Thymus (tissue), 14 donors: ENCODE measurements at places on chromosomes 1 and 21.

GRCh38 chr1:23960291-23961020, 828 bp downstream of the PNRC2 start:
- no peak for DNase-seq

DNA sequence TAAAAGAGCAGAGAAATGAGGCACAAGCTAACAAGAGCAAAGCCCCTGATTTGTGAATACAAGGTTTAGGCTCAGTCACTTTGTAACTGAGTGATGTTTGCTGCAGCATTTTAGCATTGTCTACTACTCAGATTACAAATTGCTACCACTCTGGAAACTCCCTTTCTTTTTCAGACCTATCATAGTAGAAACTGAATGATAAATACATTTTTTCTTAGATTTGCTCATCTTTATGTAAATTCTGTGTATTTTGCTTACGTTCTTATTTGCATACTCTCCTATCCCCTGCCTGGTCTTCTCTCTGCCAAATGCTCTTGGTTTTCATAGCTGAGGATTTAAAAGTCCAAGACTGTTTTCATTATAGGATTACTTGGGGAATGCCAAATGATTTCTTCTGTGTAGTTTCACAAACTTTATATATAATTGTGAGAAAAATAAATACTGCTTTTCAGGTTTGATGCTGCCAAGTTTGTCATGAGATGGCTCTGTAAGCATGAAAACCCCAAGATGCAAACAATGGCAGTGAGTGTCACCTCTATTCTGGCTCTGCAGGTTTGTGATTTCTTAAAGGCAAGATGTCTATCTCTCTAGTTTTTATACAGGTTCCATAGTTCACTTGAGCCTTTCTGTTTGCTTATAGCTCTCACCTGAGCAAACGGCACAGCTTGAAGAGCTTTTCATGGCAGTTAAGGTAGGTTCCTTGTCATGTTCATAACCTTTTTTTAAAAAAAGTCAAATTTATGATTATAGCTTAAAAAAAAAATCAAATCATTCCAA, 24.7 kb downstream of the ZYG11A start:
- DNase-seq, result no peak

DNA sequence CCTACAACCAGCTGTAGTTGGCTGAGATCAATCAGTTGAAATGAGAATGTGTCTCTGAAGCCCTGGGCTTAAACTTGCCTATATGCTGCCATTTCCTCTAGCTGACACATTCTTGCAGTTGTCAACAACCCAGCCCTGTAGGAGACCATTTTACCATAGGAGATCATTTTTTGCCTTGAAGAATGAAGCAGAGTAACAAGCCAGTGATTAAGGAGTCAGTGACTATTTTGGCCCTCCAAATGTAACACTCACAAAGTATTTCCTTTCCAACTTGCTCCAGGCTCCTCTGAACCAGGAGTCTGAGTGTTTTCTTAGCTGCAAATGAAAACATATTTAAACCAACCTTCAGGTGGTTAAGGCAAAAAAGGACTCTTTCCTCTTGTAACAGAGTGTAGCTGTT, 183.5 kb downstream of the ZZZ3 start:
- no peak for DNase-seq

DNA sequence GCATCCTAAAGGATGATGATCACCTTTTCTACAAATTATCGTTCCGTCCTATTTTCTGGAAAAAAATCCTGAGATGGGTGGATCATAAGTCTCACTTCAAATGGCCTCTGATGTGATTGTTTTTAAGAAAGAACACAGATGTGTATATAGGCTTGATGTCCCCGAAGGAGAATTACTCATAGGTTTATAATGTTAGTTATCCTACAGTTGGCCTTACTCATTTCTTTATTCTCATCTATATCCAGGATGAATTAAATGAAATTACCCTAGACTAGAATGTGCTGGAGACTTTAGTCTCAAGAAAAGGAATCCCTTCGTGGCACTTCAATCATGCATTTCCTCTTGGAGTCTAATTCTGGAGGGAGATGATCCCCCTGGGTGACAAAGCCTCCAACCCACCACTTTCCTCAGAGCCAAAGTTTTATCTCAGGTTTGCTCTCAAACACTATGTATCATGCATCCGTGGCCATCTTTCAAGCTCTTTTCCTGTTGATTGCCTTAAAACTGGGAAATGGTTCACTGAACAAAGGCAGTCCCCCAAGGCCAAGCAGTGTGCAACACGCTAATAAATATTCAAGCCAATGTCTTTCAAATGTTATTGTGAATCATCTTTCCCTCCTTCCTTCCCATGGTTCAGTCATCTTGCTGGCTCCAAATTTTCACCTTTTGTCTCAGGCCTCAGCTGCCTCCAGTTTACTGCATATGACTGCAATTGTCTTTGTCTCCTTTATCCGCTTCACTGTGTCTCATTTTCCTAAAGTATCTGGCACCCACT, 32.5 kb upstream of the SMYD2 start:
- no peak for DNase-seq

- DNase-seq, result no peak
These were observed 78.0 kb downstream of the USP1 start for GRCh38 chr1:62514746-62515423.

- DNase-seq, result no peak
These were observed 218.0 kb downstream of the ZP4 start for GRCh38 chr1:237672748-237673147.

DNA sequence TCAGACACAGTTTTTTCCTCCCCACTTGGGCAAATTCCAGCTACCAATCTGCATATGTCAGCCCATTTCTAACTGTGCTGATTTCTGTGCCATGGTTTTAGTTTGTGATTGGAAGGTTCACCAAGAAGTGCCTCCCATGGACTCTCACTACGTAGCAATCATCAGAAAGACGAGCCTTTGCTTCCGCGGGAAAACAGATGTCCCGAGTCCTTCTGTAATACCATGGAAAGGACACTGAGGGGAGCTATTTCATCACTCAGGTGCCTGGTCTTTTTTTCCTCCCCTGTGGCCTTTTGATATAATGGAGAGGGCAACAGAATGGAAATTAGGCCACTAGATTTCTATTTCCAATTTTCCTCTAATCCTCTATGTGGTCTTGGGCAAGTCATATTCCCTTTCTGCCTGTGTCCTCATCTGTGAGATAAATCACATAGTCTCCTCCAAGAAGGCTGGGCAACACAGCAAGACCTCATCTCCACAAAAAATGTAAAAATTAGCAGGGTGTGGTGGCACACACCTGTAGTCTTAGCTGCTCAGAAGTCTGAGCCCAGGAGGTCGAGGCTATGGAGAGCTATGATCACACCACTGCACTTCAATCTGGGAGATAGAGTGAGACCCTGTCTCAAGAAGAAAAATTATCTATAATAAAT, 24.8 kb downstream of the LEMD1 start:
- DNase-seq, result no peak

DNA sequence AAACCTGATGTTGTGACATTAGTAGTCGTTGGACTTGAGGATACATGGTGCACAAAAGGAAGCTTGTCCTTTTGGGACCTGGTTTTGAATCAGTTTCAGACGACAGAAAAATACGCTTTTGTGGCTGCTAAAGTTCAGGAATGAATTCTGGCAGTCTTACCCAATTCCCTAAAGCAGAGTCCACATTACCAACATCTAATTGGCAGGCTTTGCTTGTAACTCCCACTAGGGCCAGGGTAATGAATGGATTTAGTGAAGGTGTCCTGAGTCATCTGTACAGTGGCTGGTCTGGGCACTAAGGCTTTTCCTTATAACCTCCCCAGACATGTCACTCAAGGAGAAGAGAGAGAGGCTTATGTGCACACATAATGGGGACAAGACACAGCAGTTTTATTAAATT, 66.2 kb upstream of the RNPC3 start:
- DNase-seq, result no peak

- DNase-seq, result no peak
These were observed 4.1 kb downstream of the GRHL3 start for GRCh38 chr1:24323281-24323680.

DNA sequence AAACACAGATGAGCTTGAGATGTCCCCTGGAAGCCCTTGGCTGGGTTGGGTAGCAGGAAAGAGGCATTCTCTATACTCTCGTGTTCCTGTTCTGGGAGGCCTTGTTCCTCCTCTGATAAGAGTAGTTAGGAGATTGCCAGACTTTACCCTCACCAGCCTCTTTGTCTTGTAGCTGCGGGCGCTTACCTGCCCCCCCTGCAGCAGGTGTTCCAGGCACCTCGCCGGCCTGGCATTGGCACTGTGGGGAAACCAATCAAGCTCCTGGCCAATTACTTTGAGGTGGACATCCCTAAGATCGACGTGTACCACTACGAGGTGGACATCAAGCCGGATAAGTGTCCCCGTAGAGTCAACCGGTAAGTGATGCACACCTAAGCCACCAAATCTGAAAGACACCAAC, 5.2 kb downstream of the AGO1 start:
- no peak for DNase-seq

- no peak for DNase-seq
These were observed 252.5 kb upstream of the C1orf105 start for GRCh38 chr1:172167796-172168596.

DNA sequence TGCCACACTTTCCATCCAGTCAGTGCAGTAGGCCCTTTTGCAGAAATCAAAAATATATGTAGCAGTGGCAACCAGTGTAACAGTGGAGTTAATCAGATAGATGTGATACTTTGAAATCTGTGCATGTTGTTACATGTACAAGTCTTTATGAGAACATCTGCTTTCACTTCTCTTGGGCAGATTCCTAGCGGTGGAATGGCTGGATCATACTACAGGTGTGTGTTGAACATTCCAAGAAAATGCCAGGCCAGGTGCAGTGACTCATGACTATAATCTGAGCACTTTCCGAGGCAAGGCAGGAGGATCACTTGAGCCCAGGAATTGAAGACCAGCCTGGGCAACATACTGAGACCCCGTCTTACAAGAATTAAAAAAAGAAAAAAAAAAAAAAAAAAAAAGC, 55.3 kb downstream of the GNB1 start:
- DNase-seq, result no peak
